ENCODE measurements at places on chromosomes 4 and X.
A peak's percentile ranks its signal among the peaks of the same experiment; 100 is the strongest.

DNA sequence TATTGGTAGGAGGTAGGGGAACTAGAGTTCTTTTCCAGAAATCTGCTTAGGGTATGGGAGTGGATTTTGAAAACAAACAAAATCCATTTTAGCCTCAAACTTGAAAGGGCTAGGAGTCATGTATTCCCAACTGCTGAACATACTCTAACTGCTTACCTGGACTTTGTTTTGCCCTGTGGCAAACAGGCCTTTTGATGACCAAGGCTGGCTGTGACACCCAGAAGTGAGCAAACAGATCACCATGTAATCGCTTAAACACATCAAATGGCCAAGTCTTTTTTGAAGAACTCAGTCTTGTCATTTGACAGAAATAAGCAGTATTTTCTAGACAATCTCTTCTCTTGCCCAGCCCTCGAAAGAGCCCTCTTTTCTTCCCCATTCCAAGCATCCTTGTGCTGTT, 203.4 kb downstream of the KIT start:
- DNase-seq: no peak

DNA sequence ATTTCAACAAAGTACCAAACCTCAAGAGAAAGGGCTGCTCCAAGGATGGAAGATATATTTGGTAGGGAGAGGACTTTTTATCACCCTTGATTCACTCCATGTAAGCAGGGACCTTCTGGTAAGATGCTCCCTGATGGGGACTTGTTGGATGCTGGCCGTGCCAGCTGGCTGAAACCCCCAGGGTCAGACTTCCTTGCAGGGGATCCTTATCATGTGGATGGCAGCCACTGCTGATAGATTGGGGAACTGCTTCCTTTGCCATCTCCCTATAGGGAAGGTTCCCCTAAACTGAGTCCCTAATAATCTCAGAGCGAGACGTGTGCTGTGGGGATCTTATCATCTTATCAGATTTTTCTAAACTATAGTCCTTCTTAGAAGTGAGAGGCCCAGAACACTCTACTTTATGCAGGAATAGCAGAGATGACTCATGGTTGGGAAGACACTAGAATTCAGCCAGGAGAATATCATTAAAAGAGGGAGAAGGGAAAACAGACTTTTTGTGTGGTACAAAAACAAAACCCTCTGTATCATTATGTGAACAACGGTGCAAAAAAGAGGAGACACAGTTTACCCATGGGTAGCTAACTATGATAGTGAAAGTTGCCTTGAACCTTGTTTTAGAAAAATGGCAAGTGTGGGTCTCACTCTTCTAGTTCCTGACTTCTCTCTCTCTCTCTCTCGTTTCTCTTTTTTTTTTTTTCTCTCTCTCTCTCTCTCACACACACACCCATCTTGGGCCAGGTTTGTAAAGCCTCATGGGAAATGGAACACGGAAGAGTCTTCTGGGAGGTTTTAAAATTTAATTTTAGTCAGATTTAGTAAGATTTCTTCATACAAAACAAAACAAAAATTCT, 16.1 kb downstream of the RHOH start:
- no peak for DNase-seq

DNA sequence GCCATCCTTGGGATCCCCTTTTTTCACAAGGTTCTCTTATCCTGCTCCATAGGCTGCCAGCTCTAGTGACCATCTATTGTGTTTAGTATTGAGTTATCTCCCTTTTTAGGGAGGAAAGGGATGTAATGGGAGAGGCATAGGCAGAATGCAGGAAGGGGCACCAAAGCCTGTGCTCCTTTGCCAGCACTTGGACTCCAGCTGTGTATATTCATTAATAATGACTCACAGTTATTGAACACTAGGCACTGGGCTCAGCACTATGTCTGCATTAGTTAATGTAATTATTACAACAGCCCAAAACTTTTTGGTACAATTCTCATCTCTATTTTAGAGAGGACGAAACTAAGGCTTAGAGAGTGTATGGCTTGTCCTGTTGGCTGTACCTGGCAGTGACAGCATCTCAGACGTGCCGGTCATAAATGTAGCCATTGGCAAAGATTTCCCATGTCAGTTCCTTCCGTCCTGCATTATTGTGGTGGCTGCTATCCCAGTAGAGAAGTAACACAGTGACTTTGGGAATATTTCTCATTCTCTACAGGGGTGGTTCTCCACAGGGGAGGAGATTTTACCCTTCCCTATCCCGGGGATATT, 90.3 kb downstream of the AFF1 start:
- no peak for DNase-seq

- no peak for DNase-seq
Observed at GRCh38 chr4:143721317-143721716, 20.8 kb upstream of the FREM3 start.

GRCh38 chr4:24935856-24936255, 23.0 kb upstream of the CCDC149 start:
- no peak for DNase-seq

DNA sequence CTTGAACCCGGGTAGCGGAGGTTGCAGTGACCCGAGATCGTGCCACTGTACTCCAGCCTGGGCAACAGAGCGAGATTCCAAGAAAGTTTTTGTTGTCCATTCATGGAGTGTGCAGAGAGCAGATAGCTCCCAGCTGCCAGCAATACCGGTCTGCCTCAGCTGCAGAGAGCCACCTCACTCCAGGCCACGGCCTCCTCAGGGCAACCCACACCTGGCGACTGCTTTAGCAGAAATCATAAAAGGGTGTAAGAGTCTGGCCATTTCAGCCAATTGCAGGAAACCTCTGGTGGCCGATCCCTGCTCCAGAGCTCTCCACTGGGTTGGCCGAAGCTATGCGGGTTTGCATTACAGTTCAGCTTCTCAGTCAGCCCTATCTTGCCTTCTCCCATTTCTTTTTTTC, 227.4 kb upstream of the BCOR start:
- no peak for DNase-seq

GRCh38 chrX:149497626-149498025, 7.5 kb downstream of the IDS start:
- no peak for DNase-seq

GRCh38 chrX:11655282-11656015, 10.3 kb downstream of the ARHGAP6 start:
- DNase-seq: no peak

- no peak for DNase-seq
Observed at GRCh38 chr4:22456291-22456690, 59.6 kb downstream of the ADGRA3 start.

DNA sequence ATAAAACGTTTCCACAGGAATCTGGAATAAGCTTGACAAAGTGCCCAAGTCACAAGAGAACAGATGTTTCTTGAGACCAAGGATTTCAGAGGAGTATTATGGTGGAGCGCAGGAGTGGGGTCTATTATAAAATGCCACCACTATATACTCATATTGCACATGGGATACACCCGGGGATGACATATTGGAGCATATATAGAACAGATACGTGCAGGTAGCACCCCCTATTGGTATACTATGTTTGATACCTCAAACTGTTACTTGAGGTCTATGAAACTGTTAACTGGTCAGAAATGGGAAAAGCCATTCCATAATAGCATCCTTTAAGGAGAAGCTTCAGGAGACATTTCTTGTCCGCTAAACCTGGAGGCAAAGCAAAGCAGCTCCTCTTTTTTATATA, 86.0 kb downstream of the PCYT1B start:
- peak; percentile 38 for DNase-seq

GRCh38 chr4:38114386-38115150, 154.4 kb downstream of the PTTG2 start:
- DNase-seq: no peak

- DNase-seq: no peak
Observed at GRCh38 chr4:3250956-3251690, 2.2 kb downstream of the MSANTD1 start.

DNA sequence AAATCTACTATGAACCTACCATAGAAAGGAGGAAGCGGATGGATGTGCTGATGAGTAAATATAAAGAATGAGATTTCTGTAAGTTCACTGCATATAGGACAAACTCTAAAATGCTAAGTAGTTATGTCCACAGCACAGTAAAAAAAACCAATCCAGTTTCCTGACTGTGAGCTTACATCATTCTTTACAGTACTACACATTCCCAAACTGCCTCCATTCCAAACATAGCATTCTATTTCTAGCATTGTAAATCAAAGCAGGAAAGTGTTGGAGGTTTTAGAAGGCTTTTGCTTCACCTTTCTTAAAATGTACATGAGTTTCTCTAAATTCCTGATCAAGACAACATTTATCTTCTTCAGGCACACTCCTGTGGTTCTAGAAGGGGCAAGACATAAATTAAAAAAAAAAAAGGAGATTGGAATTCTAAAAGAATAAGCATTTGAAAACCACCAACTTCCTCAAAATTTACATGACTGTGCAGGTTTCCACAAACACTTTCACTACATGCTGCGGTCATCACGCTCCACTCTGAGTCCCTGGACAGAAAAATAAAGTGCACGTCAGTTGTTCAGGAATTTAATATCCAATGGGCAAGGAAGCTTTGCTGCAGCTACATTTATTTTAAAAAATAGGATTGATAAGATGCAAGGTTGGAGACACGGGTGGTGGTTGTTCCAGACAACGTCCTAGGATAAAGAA, 297.6 kb upstream of the STS start:
- DNase-seq: no peak

DNA sequence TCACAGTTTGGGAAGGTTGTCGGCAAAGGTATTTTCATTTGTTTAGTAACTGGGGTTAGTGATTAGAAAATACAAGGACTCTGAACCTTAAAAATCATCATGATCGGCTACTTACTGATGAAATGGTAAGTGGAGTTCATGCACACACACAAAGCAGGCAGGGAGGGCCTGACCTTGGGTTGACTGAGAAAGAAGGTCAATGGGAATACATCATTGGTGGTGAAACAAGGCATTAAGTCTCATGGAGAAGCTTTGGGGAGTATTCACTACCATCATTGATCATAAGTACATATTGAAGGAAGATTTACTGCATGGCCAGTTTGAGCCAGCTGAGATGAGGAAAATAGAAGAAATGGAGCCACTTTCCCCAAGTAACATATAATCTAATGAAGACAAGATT, 74.4 kb downstream of the LUZP4 start:
- no peak for DNase-seq

GRCh38 chr4:161554372-161554990, 609.3 kb downstream of the FSTL5 start:
- no peak for DNase-seq

GRCh38 chrX:41470706-41471105, 23.6 kb downstream of the NYX start:
- DNase-seq: no peak

Measured in HEK293T (cell line).